ENCODE measurements at places on chromosomes 1 and 21.

- no peak for DNase-seq
Observed at GRCh38 chr21:44992608-44993031, 52.8 kb downstream of the SLX9 start.

GRCh38 chr1:212645546-212646543 lies 37.3 kb downstream of the ATF3 start:
- no peak for DNase-seq

- no peak for DNase-seq
Observed at GRCh38 chr1:115492880-115493279, 148.9 kb upstream of the VANGL1 start.

GRCh38 chr1:42214447-42214871 lies 49.9 kb upstream of the GUCA2A start:
- no peak for DNase-seq

DNA sequence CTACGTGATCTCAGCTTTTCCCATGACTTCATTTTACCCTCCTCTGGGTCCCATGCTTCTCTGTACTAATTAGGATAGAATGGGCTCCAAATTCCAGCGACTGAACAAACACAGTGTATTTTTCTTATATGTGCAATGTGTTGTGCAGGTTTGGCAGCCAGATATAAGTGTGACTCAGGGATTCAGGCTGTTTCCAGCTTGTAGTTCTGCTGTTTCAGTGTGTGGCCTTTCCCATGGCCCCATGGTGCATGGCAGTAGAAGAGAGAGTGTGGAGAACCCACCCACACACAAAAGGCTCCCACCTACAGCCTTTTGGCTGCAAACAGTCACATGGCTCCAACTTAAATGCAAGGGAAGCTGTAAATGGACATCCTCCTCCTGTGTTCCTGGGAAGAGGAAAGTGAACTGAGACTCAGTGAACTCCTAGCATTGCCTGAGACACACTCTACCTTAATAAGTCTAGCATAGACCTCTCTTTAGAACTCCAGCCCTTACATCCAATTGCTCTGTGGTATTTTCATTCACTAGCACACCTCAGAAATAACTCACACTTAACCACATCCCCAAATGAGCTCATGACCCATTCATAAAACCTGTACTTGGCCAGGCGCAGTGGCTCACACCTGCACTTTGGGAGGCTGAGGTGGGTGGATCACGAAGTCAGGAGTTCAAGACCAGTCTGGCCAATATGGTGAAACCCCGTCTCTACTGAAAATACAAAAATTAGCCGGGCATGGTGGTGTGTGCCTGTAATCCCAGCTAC lies 58.7 kb downstream of the KIAA0040 start:
- no peak for DNase-seq

DNA sequence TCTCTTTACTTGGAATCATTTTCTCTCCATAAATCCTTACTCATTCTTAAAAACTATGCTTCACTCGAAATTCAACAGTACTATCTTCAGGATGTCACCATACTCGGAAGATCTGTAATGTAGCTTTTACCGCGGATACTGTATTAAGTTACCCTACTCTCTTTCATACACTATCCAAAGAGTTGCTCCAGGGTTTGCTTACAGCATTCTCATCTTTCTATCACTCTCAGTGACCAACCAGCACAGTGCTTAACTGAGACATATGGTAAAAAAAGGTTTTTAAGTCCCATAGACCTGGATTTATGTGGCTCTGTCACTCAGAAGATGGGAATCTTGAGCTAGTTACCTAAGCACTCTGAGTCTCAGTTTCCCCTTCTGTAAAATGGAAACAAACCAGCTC lies 15.8 kb downstream of the GTF2B start:
- DNase-seq, result no peak

- DNase-seq, result no peak
Observed at GRCh38 chr21:38400195-38400919, 97.9 kb downstream of the ERG start.
